ENCODE measurements at places on chromosomes 2 and 18.

DNA sequence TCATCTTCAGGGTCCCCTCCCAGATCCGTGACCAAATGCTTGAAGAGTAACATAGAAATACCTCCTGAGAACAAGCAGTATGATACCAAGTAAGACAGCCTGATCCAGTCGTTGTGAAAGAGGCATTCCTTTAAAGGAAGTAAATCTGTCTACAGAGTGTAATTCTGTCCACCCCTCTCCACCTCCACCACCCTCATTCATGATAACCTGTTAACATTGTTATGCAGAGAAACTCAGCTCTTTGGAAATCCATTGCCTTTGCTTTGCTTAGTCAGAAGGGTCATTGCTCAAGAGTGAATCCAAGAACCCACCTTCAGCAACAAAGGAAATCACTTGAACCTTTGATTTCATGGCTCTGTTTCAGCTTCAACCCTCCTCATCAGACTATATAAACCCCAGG, 155.6 kb downstream of the CYP26B1 start:
- DNase-seq, result no peak

GRCh38 chr2:85438201-85439024, 19.9 kb downstream of the SH2D6 start:
- no peak for DNase-seq

- no peak for DNase-seq
Measured at GRCh38 chr2:187155476-187155875, 292.6 kb downstream of the CALCRL start.

DNA sequence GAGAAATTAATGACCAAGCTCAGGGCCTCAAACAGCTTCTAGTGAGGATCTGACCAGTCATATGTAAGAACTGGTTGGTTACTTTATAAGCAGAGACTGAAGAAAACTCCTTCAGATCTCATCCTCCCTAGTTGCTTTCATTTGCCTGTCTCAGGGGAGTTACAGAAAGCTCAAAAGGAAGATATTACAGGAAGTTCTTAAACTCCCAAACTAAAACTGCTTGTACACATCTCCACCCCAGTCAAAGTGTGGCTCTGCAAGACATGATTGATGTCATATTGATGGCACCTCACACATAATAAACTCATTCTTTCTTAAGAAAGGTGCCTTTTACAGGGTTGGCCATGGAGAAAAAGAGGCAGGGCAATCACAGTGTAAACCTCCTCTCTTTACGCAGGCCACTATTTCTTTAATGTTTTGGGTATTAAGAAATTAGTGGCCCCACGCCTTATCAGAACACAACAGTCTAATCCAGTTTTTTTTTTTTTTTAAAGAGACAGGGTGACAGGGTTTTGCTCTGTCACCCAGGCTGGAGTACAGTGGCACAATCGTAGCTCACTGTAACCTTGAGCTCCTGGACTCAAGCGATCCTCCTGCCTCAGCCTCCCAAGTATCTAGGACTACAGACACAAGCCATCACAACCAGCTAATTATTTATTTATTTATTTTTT, 62.6 kb upstream of the STK17B start:
- no peak for DNase-seq

DNA sequence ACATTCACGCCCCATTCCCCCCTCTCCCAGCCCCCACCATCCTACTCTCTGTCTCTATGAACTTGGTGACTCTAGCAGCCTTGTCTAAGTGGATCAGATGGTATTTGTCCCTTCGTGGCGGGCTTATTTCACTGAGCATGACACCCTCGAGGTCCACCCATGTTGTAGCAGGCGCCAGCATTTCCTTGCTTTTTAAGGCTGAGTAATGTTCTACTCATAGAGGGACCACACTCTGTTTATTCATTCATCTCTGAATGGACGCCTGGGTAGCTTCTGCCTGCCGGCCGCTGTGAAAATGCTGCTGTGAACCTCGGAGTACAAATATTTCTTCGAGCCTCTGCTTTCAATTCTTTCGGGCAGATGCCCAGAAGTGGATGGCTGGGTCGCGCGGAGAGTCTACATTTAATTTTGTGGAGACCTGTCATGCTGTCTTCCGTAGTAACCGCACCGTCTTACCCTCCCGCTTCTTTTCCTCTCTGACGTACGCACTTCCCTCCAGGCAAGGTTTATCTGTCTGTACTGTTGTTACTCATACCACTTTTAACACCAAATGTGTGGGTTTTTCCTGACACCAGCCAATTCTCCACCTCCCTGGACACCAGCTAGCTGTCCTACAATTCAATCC, 5.6 kb downstream of the CROCC2 start:
- DNase-seq, result no peak

DNA sequence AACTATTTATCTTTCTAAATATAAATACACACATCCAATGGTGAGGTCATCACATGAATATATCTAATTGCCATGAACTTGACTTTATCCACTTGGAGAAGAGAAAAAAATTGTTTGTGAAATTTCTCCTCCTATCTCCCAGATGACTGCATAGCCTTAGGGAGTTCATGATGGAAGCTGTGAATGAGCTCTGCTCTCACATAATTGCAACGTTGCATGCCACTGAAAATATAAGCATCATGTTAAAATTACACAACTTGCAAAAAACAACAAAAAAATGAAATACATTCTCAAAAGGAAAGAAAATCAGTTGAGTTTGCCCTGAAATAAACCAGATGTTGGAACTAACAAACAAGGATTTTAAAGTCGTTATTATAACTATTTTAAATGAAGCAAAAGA, 50.6 kb upstream of the OSR1 start:
- no peak for DNase-seq

GRCh38 chr2:1598800-1599199, 145.5 kb downstream of the PXDN start:
- DNase-seq, result no peak

GRCh38 chr2:44061876-44062275, 66.1 kb upstream of the LRPPRC start:
- DNase-seq, result no peak

- no peak for DNase-seq
Measured at GRCh38 chr18:32958746-32959145, 185.9 kb upstream of the KLHL14 start.

DNA sequence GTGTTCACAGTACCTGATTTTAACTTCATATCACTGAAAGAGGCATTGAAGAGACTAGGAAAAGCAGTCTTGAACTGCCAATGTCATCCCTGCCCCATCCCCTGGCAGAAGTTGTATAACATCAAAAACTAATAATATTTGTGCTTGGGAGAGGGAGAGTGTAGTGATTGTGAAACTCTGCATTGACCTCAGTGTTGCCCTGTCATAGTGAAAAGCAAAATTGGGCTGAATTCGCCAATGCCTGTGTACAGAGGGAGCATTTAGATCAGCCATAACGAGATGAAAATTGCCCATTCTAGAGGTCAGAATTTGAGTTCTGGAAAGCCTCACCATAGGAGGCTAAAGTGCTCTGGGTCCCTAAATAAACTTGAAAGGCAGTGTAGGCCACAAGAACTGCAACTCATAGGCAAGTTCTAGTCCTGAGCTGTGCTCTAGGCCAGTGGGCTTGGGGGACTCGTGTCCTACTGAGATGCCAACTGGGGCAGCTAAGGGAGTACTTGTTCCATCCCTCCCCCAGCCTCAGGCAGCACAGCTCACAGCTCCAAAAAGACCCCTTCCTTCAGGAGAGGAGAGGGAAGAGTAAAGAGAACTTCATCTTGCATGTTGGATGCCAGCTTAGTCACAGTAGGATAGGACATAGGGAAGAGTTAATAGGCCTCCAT, 855.6 kb downstream of the TSN start:
- no peak for DNase-seq

DNA sequence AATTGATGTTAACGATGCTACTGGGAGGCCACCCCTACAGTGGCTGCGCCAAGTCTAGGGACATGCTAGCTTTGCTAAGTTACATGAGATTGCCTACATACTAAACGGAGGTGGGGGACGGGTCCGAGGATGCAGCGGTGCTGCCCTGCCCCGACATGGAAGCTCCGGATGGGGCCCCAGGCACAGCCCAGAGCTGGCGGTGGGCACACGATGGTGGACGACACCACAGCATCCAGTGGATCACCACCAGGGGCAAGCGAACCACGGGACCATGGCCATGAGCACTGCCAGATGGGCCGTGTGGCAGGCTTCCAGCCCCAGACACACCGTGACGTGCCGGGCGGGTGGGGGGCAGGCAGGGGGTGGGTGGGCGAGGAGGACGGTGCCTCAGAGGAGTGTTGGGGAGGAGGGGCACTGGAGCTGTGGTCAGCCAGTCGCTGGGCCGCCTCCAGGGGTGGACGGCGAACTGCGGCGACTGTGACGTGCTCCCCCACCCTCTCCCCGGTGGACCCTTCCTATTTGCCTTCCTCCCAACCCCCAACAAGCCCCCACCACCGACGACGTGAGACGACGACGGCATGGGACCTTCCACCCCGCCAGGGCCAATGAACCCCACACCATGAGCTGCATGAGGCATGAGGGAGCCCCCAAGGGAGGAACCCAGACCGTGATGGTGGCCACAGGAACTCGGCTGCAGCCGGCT, 90.6 kb upstream of the ANKRD30BL start:
- DNase-seq, result no peak

- DNase-seq, result no peak
Measured at GRCh38 chr2:234949762-234950434, 1.9 kb upstream of the SH3BP4 start.

GRCh38 chr2:45128580-45128997, 119.3 kb upstream of the SIX2 start:
- DNase-seq, result no peak

Measured in HEK293T (cell line).